ENCODE measurements at places on chromosomes 12 and 14.

DNA sequence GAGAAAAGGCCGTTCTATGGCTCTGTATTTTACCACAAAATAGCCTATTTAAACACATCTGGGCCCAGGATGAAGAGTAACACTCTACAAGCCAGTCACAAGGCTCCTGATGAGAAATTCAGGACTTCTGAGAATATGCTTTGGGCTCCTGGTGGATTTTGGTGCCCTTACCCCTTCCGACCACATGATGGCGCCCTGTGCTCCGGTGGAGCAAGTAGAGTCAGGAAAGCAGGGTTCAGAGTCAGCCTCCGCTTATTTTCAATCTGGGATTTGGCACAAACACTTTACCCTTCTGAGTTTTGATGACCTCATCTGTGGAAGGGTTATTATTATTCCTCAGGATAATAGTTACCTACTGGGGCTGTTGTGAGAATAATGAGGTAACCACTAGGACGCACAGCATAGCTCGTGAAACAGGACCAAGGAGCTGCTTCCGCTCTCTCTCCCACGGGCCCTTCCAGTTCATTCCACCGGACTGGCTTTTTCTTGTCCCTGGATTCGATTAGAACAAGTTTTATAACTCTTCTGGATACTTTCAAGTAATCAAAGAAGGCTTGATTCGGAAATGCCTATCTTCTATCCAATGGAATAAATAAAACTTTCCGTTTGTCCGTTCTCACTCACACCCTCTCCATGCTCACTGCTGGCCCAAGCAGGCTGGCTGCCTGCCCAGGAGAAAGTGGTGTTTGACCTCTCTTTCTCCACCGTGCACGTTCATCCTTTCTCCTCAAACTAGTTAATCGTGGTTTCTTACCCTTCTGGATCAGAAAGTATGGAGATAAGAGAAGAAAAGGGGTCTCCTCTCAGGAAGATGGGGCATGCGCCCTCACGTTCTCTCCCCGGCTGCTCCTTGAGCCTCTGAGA is 104.6 kb downstream of the GALC start:
- no peak for DNase-seq

DNA sequence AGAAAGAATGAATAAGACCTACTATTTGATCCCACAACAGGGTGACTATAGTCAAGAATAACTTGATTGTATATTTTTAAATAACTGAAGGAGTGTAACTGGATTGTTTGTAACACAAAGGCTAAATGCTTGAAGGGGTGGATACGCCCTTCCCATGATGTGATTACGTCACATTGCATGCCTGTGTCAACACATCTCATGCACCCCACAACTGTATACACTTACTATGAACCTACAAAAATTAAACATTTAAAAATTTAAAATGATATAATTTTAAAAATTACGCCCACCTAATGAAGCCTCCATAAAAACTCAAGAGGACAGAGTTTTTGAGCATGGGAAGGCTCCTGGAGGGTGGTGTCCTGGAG is 94.5 kb downstream of the SCARB1 start:
- DNase-seq, result no peak

DNA sequence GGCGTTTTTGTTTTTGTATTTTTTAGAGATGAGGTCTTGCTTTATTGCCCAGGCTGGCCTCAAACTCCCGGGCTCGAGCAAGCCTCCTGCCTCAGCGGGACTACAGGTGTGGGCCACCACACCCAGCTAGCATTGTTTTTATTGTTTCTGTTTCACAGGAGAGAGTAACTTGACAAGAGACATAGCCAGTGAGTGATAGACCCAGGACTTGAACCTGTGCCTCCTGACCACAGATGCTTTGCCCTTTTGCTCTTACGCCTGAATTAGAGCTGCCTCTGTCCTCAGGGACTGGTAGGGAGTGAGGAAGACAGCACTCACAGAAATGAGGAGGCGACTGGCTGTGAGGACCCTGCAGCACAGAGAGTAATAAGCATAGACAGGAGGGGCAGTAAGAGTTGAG is 2.3 kb downstream of the EVL start:
- no peak for DNase-seq

- DNase-seq, result no peak
Observed at GRCh38 chr14:102008891-102009290, 44.5 kb downstream of the DYNC1H1 start.

GRCh38 chr14:89625731-89626232 is 208.7 kb upstream of the FOXN3 start:
- DNase-seq, result no peak

GRCh38 chr14:100440207-100440631 is 117.1 kb downstream of the SLC25A47 start:
- DNase-seq, result peak; percentile 33

DNA sequence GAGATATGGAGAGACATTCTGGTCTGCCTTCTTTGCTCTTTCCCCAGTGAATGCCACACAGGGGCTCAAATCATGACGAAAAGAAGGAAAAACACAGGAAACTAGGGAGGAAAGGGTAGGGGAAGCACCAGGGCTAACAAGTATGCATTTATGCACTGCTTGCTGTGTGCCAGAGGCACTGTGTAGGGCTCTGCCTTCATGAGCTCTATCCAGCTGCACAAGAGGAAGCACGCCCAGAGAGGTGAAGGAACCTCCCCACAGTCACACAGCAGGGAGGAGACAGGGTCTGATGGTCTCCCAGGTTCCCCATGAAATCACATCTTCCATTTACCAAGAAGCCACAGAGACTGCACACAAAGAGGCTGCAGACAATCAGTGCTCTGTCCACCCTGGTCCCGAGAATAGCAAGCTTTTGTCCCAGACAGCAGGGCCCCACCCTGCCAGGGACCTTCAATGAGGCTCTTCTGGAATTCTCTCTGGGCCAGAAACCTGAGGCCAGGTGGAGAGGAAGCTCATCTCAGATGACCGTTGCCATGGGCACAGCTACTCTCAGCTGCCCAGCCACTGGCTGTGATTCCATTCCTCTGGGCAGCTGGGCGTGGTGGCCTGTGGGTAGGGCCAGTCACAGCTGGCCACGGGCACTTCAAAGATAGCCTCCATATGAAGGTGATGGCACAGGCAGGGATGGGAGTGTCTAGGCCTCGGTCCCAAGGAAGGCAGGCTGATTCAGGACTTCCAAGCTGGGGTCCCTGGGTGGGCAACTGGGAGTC is 7.3 kb upstream of the TRPV4 start:
- no peak for DNase-seq

DNA sequence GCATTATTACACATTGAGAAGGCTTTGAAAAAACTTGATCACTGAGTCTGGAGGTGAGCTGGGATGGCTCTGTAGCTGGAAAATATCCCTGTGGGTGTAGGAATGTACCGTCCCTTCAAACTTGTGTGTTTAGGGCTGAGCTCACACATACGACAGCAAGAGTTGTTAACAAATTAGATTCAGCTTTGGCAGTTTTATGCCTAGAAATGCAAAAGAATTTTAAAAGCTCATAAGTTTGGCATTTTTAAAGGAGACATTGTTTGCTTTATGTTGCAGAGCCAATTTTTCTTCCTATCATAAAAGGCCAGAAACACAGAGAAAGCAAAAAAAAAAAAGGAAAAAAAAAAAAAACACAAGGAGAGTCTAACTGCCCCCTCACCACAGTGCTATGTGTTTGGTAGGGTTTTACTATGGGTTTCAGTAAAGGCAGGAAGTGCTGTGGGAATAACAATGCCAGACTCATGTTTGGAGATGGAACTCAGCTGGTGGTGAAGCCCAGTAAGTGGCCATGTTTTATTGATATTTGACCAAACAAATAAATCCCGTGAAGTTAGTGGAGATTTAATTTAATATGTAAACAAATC is 78.4 kb downstream of the DAD1 start:
- no peak for DNase-seq

GRCh38 chr14:59101476-59101875 is 87.0 kb upstream of the DAAM1 start:
- no peak for DNase-seq

- no peak for DNase-seq
Observed at GRCh38 chr14:81311778-81312177, 88.3 kb downstream of the STON2 start.

DNA sequence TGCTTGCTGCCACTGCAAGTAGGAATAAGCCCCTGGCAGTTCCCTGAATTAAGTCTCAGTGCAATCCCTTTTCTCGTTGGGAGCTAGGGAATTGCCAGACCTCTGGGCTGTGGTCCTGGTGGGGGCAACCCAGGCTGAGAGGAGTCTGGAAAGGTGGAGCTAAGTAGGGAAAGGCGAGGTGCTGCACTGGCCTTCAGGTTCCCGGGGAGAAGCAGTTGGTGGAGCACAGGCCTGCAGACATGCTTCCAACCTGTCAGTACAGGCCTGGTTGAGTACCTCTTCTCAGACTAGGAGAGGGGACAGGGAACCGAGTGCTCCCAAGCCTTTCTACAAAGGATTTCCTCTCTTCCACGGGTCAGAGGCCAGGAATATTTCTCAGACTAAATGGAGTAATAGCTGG is 1.5 kb downstream of the NRIP2 start:
- no peak for DNase-seq

DNA sequence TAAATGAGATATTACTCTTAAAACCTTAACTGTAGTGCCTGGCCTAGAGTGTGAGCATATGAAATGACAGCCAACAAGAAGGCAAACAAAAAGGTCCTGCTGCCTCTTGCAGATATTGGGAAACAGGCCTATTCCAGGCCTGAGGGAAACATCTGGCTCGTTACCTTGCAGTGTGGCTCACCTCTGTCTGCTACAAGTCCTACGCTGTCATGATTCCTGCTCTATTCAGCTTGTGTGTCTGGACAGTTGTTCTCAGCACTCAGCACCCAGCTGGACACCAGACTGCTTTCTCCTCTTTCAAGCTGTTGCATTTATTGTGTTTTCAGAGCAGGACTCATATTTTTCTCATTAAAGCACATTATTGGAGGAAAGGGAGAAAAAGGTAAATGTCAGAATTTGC is 113.5 kb downstream of the TMTC2 start:
- no peak for DNase-seq

- DNase-seq, result no peak
Observed at GRCh38 chr12:39205969-39206368, 237.0 kb downstream of the KIF21A start.

- DNase-seq, result no peak
Observed at GRCh38 chr12:45568808-45569207, 160.7 kb upstream of the ARID2 start.

- no peak for DNase-seq
Observed at GRCh38 chr14:96166461-96167223, 38.0 kb upstream of the BDKRB2 start.

DNA sequence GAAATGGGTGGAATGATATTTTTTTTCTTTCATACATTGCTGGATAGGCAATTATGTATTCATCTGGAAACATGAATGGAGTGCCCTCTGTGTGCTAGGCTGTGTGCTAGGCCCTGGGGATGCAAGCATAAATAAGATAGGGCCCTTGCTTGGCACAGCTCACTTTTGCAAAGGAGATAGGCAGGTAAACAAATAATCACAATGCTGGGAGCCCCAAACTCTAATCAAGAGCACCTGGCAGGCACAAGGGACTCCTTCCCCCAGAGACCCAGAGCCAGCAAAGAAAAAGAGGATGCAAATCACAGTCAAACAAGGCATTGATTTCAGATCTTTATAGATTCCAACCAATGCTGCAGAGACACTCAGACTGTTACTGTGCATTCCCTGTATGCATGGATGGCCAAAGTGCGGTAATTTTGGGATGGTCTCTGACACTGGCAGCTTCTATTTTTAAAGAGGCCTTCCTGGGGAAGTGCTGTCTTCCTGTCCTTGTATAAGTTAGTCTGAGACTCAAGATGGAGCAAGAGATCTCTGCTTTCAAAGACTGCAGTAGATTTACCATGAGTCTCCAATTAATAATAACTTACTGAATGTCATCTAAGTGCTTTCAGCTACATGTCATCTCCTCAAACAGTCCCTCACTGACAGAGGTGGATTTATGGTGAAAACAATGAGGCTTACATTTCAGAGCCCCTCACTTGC is 45.1 kb upstream of the CPM start:
- no peak for DNase-seq

GRCh38 chr14:20782280-20782890 is 1.3 kb downstream of the RNASE6 start:
- no peak for DNase-seq

GRCh38 chr12:50257236-50258166 is 25.8 kb downstream of the LIMA1 start:
- DNase-seq, result no peak

DNA sequence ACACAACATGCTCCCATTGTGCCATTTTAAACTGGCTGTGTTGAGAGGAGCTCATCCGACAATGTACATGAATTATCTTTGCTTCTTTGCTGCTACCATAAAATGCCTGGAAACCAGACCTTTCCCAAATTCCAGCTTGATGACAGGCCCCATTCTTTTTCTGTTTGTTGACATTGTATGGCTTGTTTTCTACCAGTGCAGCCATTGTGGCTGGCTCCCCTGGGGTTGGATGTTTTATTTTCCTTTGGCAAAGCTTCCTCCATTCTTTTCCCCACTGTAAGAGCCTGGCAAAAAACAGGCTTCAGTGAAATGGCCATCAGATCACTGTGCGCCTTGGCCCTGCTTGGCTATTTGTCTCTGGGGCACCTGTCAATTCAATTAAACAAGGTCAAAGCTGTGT is 532.5 kb downstream of the VRK1 start:
- DNase-seq, result no peak

- no peak for DNase-seq
Observed at GRCh38 chr14:55733599-55733998, 153.6 kb downstream of the KTN1 start.

GRCh38 chr12:57832966-57833365 is 13.6 kb downstream of the CTDSP2 start:
- no peak for DNase-seq

DNA sequence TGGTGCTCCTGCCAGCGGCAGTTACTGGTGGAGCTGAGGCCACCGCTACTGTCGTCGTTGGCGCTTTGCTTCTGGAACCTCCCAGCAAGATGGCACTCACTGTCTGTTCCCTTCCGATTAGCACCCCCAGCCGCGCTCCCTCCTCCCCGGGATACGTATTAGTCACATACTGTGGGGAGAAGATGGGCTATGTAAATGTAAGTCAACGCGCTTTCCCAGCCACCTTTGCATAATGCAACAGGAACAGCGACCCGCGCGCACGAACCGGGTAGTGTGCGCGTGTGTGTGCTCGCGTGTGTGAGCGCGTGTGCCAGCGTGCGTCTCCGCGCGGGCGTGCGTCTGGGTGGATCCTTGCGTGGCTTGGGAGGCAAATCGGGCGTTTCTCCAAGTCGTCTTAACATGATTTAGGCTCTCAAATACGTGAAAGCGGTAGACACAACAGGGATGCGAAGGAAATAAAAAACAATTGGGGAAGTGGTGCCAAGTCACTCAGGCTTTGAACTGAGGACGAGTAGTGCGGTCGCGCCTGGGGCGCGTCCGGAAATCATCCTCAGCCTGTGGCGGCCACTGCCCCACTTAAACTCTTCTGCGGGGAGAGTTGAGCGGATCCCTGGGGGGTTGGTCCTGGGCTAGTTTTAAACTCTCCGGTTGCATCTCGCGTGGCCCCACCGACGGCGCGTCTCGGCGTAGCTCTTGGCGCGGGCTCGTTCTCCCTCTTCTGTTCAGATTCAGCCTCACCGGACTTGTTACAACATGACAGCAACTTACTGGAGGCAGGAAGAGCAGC is 1.8 kb downstream of the FLRT2 start:
- no peak for DNase-seq

DNA sequence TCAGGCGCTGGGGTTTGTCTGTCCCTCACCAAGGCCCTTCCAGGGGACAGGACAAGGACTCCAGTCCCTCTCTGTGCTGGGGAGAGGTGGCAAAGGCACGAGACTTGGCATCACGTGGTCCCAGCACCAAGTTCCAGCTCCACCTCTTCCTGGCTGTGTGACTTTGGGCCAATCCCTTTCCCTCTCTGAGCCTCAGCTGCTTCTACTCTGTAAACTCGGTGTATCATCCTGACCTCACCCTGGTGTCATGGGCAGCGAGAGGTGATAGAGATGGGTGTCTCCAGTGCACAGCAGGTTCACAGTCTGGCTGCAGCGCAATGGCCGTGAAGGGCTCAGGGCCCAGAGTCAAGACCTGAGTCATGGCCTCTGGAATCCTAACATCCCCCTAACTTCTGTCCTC is 54.0 kb downstream of the MVK start:
- DNase-seq, result no peak
